Esophagus muscularis mucosa (tissue), 4 donors: ENCODE measurements at places on chromosomes 7 and 10.

DNA sequence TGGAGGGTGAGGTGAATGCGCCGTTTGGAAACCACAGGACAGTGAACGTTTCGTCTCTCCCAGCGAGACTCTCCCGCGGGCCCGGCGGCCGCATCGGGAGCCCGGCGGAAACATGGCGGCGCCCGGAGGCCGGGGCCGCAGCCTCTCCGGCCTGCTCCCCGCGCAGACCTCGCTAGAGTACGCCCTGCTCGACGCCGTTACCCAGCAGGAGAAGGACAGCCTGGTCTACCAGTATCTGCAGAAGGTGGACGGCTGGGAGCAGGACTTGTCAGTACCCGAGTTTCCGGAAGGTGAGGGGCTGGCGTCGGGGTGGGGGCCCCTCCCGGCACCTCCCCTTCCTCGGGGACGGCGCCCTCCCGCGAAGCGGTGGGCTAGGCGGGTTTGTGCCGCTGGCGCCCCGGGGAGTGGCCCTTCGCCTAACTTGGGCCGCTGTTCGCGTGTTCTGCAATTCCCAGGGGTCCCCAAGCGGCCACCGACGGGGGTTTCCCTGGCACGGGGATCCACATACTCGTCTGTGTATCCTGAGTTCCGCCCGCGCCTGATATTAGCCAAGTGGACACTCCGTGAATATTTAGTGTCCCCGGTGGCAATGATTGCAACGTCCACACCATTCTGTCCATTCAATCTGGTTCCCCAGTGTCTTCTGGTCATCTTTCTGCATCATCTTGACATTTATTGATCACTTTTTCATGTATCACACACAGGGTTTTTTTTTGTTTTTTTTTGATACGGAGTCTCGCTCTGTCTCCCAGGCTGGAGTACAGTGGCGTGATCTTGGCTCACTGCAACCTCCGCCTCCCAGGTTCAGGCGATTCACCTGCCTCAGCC lies 514 bp downstream of the NHLRC2 start:
- no peak for DNase-seq

- DNase-seq, result no peak
These were observed at the start of gene CCL26 for GRCh38 chr7:75772081-75773077. Gene CCL26 (minus strand): TSS chr7:75772211. CDS start chr7:75772176, 35 bp downstream.

DNA sequence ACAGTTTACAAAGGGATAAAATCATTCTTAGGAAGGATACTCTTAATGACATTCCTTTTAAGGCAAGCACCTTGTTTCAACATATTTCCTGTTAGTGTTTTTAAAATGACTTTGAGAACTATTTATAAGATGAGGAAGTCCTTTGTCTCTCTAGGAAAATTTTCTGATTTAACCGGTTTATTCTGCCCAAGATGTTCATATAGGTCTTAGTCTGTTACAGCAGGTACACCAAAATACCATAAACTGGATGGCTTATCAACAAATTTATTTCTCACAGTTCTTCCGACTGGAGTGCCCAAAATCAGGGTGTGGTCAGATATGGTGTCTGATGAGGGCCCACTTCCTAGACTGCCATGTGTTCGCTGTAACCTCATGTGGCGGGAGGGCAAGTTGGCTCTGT lies 77.9 kb downstream of the GSAP start:
- DNase-seq, result no peak

- DNase-seq, result no peak
These were observed 961.8 kb upstream of the CELF2 start for GRCh38 chr10:10055656-10056442.

DNA sequence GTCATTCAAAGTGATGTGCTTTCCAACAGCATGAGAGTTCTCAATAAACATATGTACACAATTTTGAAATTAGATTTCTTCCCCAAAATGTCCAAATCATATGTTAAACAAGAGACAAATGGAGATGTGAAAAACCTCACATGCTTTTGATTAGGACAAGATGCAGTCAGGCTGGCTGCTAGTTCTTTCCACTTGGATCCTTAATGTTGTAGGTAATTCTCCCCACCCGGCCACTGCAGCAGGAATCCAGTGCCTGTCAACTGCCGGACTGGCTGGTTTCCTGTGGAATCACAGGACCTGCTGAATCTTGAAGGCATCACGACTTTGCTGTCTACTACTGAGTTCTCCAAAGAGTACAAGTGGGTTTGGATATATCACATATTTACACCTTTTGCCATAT lies 138.6 kb upstream of the AKR1E2 start:
- DNase-seq, result no peak

GRCh38 chr7:150357771-150358427 lies 10.7 kb upstream of the REPIN1 start:
- no peak for DNase-seq
